NCI-H2227 treated with DMSO at 0.1 percent for 48 hours (cell line): ENCODE measurements at places on chromosomes 12 and 14.

DNA sequence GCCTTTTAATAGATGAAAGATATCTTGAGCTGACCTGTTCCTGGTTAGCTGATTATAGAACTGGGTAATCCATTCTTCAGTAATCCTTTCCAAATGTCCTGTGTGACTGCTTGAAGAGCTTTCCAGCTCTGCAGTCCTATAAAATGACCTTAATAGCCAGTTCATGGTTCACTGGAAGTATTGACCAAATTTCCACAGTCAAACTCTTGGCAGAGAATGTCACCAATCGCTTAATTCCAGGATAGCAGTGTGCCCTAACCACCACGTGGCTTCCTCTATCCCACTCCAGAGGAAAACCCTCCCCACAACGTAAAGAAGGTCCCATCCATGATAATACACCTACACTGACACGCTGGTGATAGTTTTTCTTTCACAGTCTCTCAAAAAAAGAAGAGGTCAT, 17.4 kb downstream of the PRKAB1 start:
- DNase-seq = no peak

DNA sequence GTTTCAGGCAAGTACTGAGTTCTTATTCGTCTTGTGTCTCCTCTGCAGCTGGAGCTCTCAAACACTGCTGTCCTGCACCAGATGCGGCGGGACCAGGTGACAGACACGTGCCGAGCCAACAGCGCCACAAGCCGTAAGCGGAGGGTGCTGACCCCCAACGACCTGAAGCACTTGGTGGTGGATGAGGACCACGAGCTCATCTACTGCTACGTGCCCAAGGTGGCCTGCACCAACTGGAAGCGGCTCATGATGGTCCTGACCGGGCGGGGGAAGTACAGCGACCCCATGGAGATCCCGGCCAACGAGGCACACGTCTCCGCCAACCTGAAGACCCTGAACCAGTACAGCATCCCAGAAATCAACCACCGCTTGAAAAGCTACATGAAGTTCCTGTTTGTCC, 201.2 kb downstream of the SLC41A2 start:
- no peak for DNase-seq

GRCh38 chr14:55109836-55110235, 19.2 kb upstream of the LGALS3 start:
- no peak for DNase-seq

DNA sequence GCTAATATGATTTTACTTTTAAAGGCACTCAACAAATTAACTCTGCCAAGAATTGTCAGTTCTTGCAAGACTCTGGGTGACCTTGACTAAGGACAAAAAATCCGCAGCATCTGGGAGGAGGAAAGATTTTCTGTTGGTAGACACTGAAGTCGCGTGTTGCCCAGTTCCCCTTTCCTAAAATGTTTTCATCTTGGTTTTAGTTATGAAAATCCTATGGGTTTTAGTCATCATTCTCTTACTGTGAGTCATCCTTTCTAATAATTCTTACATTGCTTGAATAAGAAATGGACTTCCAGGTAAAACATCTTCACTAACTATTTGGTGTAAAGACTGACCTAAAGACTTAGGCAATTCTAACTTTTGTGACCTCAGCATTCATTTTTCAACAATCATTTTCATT, 9.1 kb downstream of the GSG1 start:
- no peak for DNase-seq

DNA sequence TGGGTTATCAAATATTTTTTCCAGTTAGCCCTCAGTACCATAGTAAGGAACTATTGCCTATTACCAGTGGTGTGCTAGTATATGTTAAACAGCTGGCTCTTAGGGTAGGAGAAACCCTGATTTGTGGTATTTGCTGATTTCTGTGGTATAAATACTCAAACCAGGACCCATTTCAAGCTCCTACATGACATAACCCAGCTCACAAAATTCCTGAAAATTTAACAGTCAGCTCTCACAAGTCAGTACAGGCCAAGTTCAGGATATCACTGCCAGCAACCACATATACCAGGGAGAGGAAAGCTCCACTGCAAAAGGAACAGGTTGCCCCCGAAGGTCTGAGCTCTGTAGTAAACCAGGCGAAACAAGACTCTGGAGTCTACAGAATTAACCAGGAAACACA, 315.3 kb downstream of the NOVA1 start:
- DNase-seq = no peak

DNA sequence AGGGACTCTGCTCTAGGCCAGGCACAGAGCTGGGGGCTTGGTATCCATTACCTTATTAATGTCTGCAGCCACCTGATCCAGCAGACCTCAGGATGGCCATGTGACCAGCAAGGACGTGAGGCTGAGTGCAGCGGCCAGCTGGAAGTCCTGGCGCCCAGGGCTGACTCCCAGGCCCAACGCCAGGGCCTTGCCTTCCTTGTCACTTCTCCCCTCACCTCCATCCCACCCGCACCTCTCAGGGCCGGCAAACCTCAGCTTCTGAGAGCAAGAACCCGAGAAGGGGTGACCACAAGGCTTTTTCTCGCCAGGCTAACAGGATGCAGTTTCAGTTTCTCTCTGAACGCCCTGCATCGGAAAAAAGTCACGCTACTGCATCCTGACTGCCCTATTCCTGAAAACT, 15.4 kb downstream of the RAB35 start:
- DNase-seq = no peak
